ENCODE measurements at places on chromosomes 2 and 18. TPM values are rescaled to one million over a fixed set of nuclear protein-coding genes. Genes with fewer than 3 reads are reported as not detected.

The ANKRD30BL gene
- 0.34 TPM for polyA plus RNA-seq

The CYS1 gene
- polyA plus RNA-seq = 0.30 TPM

The AQP12A gene
- 0.34 TPM for polyA plus RNA-seq

The AFF3 gene
- polyA plus RNA-seq = 5.3 TPM

The SGPP2 gene
- polyA plus RNA-seq = 4.4 TPM
